ENCODE measurements at places on chromosomes 7 and 10.

GRCh38 chr10:4329225-4329624, 496.8 kb upstream of the AKR1E2 start:
- DNase-seq: no peak

DNA sequence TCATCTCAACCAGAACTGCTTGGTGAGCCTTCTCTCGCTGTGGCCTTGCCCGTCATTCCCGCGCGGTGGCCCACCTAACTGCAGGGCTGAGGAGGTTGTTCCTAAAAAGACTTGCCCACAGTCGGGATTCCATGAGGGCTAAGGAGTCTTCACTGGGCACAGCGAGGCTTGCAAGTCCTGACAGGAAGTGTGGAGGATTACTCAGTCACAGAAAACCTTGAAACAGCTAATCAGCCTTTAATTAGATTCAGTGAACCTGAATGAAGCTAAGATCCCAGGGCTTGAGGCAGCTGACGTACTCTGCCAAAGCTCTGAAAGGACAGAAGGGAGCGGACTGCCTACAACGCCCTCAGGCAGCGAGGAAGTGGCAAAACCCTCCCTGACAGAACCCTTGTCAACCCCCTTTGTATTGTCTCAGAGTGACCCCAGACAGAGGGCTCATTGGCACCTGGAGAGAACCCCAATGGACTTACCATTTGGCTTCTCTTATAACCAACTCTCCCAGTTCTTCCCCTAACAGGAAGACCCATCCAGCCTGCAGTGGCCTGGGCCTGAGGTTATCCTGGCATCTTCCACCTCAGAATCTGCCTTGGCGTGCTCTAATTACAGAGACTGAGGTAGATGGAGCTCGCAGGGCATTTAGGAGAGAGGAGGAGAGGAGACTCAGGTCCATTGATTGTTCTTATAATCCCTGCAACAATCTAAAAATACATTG, 2.5 kb upstream of the LAMB4 start:
- no peak for DNase-seq

DNA sequence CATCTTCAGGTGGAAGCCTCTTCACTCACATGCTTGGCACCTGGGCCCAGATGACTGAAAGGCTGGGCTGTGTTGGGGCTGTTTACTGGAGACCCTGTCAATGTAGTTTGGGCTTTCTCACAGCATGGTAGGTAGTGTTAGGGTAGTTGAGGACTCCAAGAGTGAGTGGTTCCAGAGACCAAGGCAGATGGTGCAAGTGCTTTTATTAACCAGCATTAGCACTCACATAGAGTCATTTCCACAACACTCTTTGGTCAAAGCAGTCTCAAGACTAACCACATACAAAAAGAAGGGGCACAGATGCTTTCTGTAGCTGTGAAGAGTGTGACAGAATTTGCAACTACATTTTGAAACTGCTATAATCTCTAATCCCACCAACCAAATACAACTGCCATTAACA, 135.0 kb downstream of the RTKN2 start:
- no peak for DNase-seq

GRCh38 chr10:20207653-20208052, 391.4 kb downstream of the PLXDC2 start:
- no peak for DNase-seq

DNA sequence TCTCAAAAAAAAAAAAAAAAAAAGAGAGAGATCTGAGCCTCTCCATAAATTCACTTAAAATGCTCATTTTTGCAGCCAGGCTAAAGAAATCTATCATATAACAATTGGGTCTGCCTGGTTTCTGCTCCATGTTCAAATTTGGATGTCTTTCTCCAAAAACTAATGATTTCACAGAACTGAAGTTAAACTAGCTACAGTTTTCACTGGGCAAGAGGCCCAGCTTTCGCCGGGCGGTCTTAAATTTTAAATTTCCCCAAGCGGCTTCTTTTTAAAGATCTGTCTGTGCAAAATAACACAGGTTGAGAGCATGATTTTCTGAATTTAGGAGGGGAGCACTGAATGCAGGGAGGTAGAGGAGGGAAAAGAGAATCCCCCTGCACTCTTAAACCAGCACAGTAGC, 603.4 kb downstream of the KCNMA1 start:
- no peak for DNase-seq

DNA sequence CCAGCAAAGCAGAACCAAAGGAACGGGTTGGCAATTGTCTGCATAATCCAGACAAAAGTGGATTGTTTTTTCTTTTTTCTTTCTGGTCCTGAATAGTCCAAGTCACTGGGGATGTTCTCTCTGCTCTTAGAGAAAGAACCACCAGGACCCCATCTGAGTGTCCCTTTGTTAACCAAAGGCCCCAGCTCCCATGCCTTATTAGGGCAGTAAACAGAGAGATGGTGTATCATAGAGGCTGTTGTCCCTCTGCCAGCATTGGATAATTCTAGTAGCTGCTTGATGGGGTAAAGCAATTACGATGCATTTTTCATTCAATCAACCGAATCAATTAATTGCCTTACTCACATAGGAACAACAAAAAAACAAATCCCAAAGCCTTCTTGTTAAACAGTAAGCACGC, 213.0 kb downstream of the BUB3 start:
- DNase-seq: no peak

- DNase-seq: no peak
Measured at GRCh38 chr10:14579405-14579804, 195.3 kb downstream of the FAM107B start.

GRCh38 chr7:51223505-51223904, 93.1 kb downstream of the COBL start:
- no peak for DNase-seq

DNA sequence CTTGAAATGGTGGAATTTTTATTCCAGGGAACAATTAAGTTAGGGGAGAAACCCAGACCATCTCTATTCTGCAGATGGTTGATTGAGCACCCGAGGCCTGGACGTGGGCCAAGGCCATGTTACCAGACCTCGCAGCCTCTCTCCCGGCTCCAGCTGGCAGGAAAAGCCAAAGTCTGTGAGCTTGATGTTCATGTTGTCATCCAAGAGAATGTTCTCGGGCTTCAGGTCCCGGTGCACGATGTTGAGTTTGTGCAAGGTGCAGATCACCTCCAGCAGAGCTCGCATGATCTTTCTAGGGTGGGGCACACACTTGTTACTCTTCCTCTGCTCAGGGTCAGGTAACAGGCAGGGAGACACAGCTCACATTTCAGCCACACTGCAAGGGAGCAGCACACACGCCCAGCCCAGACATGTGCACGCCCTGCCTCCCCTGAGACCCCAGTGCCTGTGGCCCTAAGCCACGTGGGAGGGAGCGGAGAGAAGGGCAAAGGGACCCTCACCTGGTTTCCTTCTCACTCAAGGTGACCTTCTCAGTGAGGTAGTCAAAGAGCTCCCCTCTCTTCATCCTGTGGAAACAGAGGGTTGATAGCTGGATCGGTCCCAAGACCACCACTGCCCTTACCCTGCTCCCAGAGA, 9.5 kb downstream of the PHKG1 start:
- DNase-seq: no peak

- no peak for DNase-seq
Measured at GRCh38 chr7:42932811-42933591, 825 bp downstream of the MRPL32 start.

- no peak for DNase-seq
Measured at GRCh38 chr10:113239566-113240350, 289.7 kb downstream of the TCF7L2 start.

GRCh38 chr7:26376175-26376917, 84.7 kb downstream of the SNX10 start:
- DNase-seq: peak; percentile 25

- no peak for DNase-seq
Measured at GRCh38 chr10:14562218-14563075, 212.2 kb downstream of the FAM107B start.

- DNase-seq: no peak
Measured at GRCh38 chr7:24914465-24914859, 65.5 kb downstream of the OSBPL3 start.

DNA sequence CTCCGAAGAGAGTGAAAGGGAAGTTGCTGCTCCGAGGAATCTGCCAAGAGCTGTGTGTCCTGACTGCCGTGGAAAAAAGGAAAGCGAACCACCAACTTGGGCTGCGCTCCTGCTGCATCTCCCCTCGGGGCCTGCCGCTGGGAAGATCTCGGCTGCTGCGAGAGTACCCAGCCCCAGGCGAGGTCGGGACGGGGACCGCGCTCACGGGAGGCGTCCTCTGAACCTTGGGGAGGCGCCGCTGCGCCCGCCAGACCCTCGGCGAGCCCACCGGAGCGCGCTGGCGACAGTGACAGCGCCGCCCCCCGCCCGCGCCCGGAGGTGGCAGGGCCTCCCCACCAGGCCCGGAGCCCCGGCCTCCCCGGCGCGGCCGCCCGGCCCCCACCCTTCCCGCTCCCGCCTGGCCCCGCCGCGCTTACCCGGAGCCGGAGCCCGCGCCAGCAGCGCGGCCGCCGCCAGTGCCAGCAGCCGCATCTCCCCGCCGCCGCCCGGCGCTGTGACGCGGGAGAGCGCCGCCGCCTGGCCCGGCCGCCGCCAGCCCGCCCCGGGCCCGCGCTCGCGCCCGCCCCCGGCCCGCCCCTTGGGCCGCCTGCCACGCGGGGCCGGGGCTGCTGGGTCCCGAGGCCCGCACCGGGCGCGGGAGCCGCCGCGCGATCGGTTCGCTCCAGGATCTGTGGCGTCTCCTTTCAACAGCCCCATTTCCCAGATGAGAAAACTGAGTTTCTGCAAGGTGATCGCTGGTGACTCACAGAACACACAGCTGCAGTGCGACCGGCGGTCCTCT, at the start of gene VSTM4:
VSTM4 (minus strand) TSS at position 508 of the 781 bp plus-strand sequence; CDS start at position 471, 37 bp downstream.
- no peak for DNase-seq

DNA sequence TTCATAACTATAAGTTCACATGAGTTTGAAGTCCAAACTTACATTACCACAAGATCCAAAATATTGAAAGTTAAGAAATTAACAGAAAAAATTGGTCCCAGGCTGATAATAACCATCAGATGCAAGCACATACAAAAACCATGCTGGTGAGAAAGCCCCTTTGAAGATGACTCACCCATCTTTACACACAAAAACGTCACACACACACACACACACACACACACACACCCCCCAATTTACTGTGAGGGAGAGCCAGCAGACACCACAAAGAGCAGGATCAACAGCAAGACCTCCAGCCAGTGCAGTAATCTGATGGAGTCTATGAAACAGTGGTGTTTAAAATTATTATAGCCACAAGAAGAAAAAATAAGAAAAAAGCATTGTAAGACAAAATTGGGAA, 50.1 kb upstream of the DRGX start:
- DNase-seq: peak; percentile 9

DNA sequence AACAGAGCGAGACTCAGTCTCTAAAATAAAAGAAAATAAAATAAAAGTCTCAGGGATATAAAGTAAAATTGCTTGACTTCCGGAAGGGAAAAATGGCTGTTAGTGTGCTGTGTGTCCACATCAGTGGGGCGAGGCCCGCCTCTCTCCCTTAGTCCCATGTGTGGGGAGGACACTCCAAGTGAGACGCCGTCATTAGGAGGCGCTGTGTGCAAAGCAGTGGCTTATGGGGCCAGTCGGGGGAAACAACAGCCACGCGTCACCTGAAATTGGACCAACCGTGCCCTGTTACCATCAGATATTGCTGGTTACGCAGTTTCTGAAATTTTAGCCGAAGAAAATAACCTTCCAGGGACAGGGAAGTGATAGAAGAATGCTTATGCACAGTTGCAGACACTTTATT, 15.8 kb downstream of the SFXN4 start:
- no peak for DNase-seq

DNA sequence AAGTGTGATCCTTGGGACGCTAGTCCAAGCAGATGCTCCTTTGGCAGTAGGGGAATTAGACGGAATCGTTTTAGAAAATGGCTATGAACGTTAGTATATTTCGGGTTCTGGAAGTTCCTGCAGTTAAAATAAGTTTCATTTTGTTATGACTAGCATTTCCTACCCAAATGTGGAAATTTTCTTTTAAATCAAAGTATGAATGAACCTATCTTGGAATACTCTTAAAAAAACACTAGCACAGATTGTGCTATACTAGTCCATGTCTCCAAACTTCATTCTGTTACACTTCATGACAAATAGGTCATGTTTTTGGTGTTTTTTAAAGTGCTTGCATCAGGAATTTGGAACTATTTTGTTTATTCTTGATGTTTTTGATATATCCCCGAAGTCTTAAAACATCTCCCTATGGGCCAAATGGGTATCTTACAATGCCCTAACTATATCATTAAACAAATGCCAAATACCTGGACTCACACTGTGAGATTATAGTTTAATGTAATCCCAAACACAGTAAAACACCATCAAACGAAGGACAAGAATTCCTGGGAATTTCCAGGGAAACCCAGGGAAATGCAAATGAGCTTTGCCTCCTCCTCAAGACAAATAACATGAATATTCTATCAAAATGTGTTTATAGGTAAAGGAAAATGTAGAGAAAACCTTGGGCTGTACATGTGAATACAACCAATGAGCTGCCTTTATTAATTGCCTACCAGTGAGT, 75.9 kb upstream of the PTPRZ1 start:
- DNase-seq: no peak

DNA sequence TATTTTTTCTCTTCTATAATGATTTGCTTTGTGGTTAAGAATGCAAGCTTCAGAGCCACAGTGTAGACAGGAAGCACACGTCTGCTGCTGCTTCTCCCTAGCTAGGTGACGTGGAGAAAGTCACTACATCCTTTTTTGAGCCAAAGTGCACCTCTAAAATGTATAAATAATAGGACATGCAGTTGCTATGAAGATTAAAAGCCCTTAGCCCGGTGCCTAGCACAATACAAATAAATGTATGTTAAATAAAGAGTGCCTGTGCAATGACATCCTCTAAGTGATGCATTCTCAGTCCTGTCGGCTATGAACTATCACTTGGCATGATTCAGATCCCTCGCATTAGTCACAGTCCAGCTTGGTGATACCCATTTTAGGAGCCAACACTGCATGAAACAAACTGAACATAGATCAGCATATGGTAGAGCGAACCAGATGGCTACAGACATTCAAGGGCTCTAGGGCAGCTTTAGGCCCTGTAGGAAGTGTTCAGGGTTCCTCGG, 4.8 kb upstream of the TRDMT1 start:
- peak; percentile 44 for DNase-seq

- no peak for DNase-seq
Measured at GRCh38 chr10:45000138-45000751, 478 bp upstream of the ZNF22 start.

- DNase-seq: no peak
Measured at GRCh38 chr10:34575882-34576281, 239.2 kb downstream of the PARD3 start.

GRCh38 chr10:97781618-97782331, 10.0 kb upstream of the SFRP5 start:
- DNase-seq: no peak
